A549 treated with Hydrocortisone at 1 μM for 4 hours (cell line): ENCODE measurements at places on chromosomes 5 and 9. TPM values are rescaled to one million over a fixed set of nuclear protein-coding genes. Genes with fewer than 3 reads are reported as not detected.

The KIF2A gene
- total RNA-seq, result 27.7 to 51.8 TPM (median 34.9 TPM) in 5 replicates

The FBP2 gene
- total RNA-seq, result 0.06 TPM in 1 of 5 replicates, not detected in the others

The FIBCD1 gene
- 12.1 to 19.5 TPM (median 16.7 TPM) in 5 replicates for total RNA-seq

The LCN6 gene
- not detected in 5 replicates for total RNA-seq

The REEP5 gene
- 126 to 168 TPM (median 153 TPM) in 5 replicates for total RNA-seq

The TLX3 gene
- total RNA-seq, result not detected in 5 replicates

The FOXD4L4 gene
- 0.07 to 0.09 TPM (median 0.08 TPM) in 3 of 5 replicates, not detected in the others for total RNA-seq

The BARX1 gene
- total RNA-seq, result 7.9 to 12.8 TPM (median 11.4 TPM) in 5 replicates

The WDR38 gene
- 0.13 to 0.21 TPM (median 0.20 TPM) in 5 replicates for total RNA-seq
